Ascending aorta (tissue), 2 donors: ENCODE measurements at places on chromosomes 3 and 15. TPM values are rescaled to one million over a fixed set of nuclear protein-coding genes. Genes with fewer than 3 reads are reported as not detected.

- no peaks in the 10 kb centered on the region for H3K27me3 ChIP-seq
- H3K4me1 ChIP-seq, result no peaks in the 10 kb centered on the region
- H3K36me3 ChIP-seq, result no peaks in the 10 kb centered on the region
- no peak overlapping the region for H3K27ac ChIP-seq
Measured at GRCh38 chr3:186180891-186181481, 72.1 kb upstream of the ETV5 start.

LRRC2 gene
- total RNA-seq, result not detected

IGSF11 gene
- total RNA-seq, result not detected

- peak overlapping the region; percentile 70 for H3K4me3 ChIP-seq
- no peaks in the 10 kb centered on the region for H3K27me3 ChIP-seq
- H3K4me1 ChIP-seq, result no peaks in the 10 kb centered on the region
- DNase-seq, result no peak
Measured at GRCh38 chr3:3801494-3801841, 2.2 kb downstream of the LRRN1 start.

AADACL2 gene
- not detected for total RNA-seq
